ENCODE measurements at places on chromosomes 7 and 10. TPM values are rescaled to one million over a fixed set of nuclear protein-coding genes. Genes with fewer than 3 reads are reported as not detected.
A peak's percentile ranks its signal among the peaks of the same experiment; 100 is the strongest.

GRCh38 chr7:71925663-71926062 is 486.5 kb downstream of the CALN1 start:
- no peak for DNase-seq

- no peak for DNase-seq
Measured at GRCh38 chr7:99563650-99564049, 5.2 kb downstream of the ZNF655 start.

DNA sequence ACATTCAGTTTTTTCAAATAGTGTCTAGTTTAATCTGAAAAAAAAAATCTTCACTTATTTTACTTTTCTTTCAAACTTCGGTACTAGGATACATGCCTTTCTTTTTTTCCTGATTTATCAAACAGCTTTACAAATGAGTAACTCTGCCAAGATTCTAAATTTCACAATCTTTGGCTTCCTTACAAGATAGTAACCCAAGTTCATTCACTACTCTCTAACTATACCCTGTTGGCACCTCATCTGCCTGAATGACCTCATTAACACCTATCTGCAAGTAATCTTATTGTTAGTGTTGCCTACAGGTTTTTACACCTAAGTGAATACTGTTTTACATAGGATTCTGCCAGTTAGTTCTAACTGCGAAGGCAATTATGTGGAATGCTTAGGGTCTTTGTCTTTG is 159.8 kb downstream of the FOXP2 start:
- no peak for DNase-seq

DNA sequence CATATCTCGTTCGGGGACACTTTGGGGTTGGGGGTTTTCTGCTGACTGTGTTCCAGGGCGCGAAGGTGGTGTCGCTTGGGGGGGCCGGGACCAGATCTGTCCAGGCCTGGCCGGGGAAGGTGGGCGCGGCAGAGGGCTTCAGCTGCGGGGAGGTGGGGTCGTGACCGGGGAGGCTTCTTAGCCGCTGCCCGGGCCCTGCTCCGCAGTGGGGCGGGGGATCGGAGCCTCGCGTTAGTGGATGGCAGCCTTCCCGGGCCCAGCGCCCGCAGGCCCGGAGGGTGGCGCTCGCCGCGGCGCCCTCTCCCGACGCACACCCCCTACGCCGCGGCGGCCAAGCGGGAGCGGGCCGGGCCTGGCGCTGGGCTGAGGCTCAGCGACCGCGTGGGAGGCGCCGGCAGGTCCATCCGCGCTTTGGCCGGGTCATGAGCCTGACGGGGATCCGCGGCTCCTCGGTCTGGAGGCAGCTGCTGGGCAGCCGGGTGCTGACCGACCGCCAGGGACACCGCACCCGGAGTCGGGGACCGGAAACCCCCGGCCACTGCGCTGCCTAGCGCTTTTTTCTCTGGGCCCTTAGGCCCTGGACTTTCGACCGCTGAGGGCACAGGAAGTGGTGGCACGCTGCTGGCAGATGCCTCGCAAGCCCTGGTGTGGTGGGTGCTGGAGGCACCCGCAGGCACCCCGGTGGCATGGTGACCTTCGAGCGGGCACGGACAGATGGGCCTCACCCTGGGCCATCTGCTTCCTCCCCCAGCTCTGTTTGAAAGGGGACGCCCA is 1.2 kb downstream of the AGAP3 start:
- DNase-seq = peak; percentile 37

DNA sequence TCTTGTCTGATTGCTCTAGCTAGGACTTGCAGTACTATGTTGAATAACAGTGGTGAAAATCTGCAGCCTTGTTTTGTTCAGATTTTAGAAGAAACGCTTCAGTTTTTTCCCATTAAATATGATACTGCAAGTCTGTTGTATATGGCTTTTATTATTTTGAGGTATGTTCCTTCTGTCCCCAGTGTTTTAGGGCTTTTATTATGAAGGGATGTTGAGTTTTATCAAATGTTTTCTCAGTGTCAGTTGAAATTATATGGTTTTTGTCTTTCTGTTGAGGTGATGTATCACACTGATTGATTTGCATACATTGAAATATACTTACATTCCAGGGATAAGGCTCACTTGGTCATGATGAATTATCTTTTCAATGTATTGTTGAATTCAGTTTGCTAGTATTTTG is 60.5 kb upstream of the HELLS start:
- no peak for DNase-seq

SORCS1 gene
- not detected for total RNA-seq

FOXK1 gene
- 53.3 TPM for total RNA-seq

DNA sequence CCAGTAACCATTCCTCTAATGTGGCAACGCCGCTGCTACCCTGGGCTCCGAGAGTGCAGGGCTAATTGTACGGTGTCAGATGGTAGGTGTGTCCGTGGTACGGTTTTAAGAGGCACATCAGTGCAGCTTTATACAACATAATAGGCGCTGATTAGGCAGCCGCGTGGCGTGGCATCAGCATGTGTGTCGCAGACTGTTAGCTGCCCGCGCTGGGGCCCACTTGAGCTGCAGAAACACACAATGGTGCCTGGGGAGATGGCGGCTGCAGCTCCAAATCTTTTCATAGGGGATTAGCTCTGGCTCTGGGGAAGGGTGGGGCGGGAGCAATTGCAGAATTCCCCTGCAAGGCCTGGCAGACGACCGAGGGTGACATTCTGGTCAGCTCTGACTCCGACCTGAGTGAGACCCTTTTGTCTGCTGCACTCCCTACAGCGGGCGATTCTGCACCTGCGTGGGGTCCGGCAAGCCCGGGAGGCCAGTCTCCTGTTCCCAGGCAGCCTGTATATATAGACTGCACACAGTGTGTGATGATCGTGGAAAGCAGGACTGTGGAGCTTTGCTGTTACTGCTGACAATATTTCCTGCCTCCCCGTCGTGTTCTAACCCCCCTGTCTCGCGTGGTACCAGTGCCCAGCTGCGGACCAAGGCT is 722.7 kb upstream of the CELF2 start:
- no peak for DNase-seq

GRCh38 chr7:8639668-8640067 is 206.3 kb downstream of the NXPH1 start:
- DNase-seq = no peak

DNA sequence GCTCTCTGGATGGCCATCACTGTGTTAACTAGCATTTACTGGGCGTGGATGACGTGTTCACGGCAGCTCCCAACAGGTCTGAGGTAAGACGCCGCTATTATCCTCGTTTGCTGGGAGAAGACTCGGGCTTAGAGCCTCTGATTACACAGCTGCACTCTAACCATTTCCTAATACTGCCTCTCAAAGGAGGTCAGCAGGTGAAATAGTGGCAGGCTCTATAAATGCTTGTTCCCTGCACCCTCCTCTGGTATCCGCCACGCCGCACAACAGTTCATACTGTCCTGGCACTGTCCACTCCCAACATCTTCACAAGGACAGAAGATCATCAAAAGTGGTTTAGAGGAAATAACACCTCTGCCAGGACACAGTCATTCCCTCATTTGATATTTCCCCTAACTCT is 28.3 kb downstream of the HIPK2 start:
- no peak for DNase-seq

PGAM2 gene
- total RNA-seq = 1.1 TPM

- DNase-seq = no peak
Measured at GRCh38 chr7:150927956-150928344, 50.2 kb downstream of the KCNH2 start.

- no peak for DNase-seq
Measured at GRCh38 chr7:112959276-112959675, 127.4 kb downstream of the GPR85 start.

DNA sequence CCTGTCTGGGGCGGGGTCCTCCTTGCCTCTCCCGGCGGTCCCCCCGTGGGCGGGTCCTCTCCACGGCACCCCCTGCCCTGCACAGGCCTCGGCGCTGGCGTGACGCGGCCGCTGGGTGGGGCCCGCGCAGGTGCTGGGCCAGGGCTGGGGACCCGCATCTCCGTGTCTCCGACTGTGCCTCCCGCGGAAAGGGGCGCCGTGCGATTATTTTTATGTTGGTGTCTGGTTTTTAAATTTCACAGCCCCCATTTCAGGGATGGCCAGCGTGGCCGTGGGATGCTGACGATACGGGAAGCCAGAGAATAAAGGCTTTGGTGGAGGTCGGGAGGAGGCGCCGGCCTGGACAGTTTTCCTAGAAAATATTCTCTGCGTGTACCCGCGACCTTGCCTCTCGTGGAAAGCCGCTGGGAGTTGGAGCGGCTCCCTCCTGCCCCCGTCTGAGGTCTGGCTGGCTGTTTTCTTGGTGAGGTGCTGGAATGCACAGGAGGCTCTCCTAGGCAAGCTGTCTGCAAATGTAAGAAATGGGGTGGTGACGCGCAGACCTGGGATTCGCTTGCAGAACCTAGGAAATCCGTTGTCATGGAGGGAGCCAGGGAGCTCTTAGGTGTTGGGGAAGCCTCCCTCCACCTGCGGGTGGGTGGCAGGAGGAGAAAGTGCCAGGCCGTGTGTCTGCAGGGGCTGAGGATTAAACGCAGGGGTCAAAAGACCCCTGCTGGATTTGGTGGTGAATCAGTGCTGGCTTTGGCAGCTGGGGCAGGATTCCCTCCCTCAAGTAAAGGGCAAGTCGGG is 28.7 kb upstream of the JAKMIP3 start:
- DNase-seq = no peak

FGL2 gene
- 4.5 TPM for total RNA-seq

GRCh38 chr10:33152146-33152545 is 182.3 kb downstream of the NRP1 start:
- DNase-seq = no peak

DNA sequence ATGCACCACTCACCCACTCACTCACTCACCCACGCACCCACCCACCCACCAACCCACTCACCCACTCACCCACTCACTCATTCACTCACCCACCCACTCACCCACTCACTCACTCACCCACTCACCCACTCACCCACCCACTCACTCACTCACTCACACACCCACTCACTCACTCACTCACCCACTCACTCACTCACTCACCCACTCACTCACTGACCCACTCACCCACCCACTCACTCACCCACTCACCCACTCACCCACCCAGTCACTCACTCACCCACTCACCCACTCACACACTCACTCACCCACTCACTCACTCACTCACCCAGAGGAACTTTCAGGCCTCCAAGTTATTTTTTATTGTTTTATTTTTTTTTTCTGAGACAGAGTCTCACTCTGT is 93.1 kb upstream of the MKI67 start:
- DNase-seq = no peak

DNA sequence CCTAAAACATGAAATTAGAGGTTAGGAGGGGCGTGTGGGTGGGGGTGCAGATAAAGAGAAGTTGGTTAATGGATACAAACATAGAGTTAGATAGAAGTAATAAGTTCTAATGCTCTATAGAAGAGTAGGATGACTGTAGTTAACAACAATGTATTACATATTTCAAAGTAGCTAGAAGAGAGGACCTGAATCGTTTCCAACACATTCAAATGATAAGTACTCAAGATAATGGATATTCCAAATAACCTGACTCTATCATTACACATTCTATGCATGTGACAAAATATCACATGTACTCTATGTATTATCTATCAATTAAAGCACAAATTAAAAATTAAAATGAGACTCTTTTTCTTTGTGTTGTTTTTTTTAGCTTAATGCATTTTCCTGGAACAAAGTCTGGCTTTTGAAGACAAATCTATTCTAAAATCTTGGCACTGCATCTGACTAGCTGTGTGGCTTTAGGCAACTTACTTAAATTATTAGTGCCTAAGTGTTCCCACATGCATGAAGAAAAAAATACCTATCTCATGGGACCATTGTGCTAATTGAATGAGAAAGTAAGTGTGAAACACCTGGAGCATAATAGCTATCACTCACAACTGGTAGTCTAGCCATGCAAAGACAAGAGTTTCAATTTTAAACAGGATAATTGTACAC is 75.7 kb downstream of the SEMA3C start:
- DNase-seq = no peak

- DNase-seq = no peak
Measured at GRCh38 chr10:101451261-101451660, 97.3 kb downstream of the BTRC start.

PLXNA4 gene
- 0.06 TPM for total RNA-seq

GRCh38 chr7:101125989-101126650 is 784 bp upstream of the SERPINE1 start:
- no peak for DNase-seq

GRCh38 chr7:52009181-52009580 is 692.6 kb upstream of the COBL start:
- DNase-seq = no peak

- no peak for DNase-seq
Measured at GRCh38 chr10:69333205-69333604, 54.9 kb downstream of the HK1 start.

DNA sequence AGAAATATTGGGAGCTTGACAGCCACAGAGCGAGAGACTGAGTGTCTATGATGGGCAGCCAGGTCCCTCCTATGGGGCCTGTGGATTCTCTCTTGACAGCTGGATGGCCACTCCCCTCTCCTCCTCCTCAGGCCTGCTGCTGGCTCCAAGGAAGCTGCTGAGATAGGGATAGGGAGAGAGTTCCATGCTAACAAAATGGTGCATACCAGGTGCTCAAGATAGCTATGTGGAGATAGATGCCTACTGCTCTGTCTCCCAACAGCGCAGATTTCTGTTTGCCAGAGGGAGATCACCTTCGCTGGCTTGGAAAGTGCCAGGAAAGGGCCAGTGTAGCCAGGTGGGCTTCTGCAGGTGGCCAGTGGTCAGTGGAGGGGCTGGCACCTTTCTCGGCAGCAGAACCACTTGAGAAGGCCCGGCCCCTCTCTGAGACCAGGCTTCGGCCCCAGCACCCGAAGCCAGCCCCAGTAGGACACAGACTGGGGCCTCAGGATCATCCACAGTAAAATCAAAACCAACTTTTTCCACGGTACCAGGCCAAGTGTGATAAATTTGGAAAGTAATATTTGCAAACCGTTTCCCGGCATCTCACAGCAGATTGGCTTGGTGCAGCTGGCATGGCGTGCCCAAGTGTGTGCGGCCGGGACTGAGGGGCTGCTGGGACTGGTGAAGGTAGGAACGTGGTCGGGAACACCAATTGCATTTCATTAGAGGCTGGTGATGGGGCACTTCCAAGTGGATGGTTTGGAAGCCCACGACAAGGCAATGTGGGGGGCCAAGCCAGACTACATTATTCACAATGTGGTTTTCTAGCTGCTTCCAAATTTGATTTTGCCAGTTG is 139.6 kb downstream of the PTPN20 start:
- DNase-seq = no peak

NOLC1 gene
- 71.6 TPM for total RNA-seq

GRCh38 chr10:50397312-50398140 is 146.2 kb upstream of the ASAH2 start:
- DNase-seq = no peak

DNA sequence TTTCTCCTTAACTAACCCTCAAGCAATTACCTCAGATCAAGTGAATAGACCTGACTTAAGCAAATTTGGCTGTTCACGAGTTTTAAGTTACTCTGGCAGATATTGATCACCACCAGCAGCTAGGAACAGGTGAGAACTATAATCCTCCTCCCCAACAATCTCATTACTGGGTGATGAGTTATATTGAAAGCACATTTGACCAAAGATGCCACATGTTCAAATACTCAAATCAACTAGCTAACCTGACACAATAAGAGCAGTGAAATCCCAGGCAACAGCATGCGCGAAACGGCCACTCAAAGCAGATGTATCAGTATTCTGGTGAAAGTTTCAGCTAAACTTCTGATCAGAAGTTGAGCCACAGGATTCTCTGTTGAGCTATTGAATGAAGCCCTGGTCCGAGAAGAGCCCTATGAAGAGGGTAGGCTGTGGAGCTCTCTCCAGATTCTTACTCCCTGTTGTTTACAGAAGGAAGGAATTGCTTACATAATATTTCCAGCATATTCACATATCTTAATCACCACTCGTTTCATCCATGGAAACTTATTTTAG is 52.6 kb downstream of the CAV1 start:
- no peak for DNase-seq

- no peak for DNase-seq
Measured at GRCh38 chr10:118930614-118931013, 98.9 kb upstream of the NANOS1 start.
